Cardiac muscle cell (in vitro differentiated cells and primary cell): ENCODE measurements at places on chromosomes 1 and 21. TPM values are rescaled to one million over a fixed set of nuclear protein-coding genes. Genes with fewer than 3 reads are reported as not detected.

Gene OR2T35
- total RNA-seq: not detected in 2 replicates

Gene NUP133
- total RNA-seq: 60.2 and 67.4 TPM in 2 replicates

Gene LRRC8B
- 5.8 and 6.0 TPM in 2 replicates for total RNA-seq

Gene WNT2B
- total RNA-seq: 0.74 and 1.2 TPM in 2 replicates

Gene BSND
- not detected in 2 replicates for total RNA-seq

Gene HFM1
- total RNA-seq: 6.3 and 8.3 TPM in 2 replicates

Gene FAM110D
- 4.7 and 6.8 TPM in 2 replicates for total RNA-seq

Gene DNASE2B
- total RNA-seq: not detected in 2 replicates

Gene YOD1
- 6.8 and 8.8 TPM in 2 replicates for total RNA-seq

GRCh38 chr1:67732750-67733151, 47.8 kb downstream of the GADD45A start:
- peak; percentile 81 for DNase-seq

GRCh38 chr1:117600966-117601365, 4.9 kb upstream of the TENT5C start:
- DNase-seq: peak; percentile 93

- DNase-seq: peak; percentile 64
Measured at GRCh38 chr1:47023268-47024140, at the start of gene CYP4X1. CYP4X1 (plus strand) TSS chr1:47023669; CDS start chr1:47023818, 149 bp downstream.

DNA sequence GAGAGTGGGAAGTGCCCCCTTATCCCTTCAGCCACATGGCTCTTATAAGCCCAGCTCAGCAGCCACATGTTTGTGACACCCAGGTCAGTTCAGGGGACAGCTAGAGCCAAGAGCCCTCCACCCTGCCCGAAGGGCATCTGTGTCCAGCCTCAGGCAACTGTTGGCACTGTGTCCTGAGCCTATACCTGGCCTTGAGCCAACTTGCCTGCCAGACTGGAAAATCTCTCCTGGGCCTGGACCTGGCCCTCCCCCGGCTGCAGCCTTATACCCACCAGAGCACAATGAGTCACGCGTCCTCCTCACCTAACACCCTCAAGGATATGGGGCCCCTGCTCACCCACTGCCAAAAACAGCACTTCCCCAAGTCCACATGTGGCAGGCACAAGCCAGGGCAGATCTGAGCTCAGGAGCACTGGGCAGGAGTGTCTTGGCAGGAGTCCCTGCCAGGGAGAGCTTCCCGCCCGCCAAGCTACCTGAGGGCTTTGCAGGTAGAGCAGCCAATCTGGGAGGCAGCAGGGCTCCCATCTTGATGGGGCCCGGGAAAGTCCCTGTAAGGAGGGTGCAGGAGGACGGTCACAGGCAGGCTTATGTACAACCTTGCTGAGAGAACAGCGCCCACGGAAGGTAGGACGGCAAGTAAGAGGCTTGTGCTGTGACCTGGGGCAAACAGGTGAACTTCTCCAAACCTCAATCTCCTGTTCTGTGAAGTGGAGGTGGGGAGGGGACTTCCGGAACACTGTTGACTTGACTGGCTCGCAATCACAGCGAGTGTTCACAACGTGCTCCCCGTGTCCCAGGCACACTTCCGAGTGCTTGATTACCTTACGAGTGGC, 19.8 kb upstream of the HSPG2 start:
- DNase-seq: peak; percentile 61

- DNase-seq: no peak
Measured at GRCh38 chr1:184708084-184708676, 46.5 kb downstream of the EDEM3 start.

DNA sequence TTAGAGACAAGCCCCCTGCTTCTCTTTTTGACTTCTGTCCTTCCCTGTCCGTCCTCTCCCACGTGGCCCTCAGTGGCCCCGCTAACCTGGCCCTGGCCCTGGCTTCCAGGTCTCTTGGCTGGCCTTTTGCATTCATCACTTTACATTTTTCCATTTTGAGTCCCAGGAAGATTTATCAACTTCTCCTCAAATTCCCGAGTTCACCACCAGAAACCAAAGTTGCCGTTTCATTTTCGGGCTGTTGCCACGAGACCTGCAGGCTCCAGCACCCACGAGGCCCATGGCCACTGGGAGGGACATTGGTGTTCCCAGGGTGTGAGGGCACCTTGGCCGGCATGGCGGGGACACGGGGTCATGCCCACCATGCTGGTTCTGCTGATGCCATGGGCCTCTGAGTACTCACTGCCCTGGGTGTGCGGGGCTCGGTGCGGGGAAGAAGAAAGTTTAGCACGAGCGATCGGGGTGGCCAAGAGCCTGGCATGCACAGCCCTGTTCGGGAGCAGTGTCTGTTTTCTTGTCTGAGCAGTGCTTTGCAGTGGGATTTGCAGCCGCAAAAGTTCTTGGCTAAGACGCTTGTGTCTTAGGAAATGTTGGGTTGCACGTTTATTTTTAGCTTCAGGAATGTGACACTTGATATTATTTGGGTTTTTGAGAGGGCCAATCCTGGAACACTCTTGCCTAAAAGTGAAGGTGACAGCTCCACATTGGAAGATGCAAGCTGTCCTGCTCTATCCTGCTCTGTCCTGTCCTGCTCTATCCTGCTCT, 40.4 kb upstream of the ADARB1 start:
- no peak for DNase-seq

- DNase-seq: no peak
Measured at GRCh38 chr1:237205400-237206064, 163.5 kb downstream of the RYR2 start.

DNA sequence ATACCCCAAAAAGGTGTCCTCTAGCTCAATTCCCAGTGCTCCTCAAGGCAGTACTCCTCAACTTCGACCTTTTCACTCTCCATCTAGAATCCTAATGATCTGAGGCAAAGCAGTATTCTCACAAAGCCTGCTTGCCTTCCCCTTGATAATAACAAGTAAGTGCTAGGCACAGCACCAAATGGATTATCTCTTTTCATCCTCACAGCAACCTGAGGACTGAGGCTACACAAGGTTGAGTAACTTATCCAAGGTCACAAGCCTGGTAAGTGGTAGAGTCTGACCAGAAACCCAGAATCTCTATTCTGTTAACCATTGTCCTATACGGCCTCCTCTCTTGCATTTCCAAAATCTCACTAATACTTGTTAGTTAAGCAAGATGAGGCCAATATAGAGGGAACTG, 5.1 kb downstream of the SYDE2 start:
- DNase-seq: peak; percentile 26

GRCh38 chr1:85316321-85316720, 39.9 kb upstream of the BCL10 start:
- no peak for DNase-seq

GRCh38 chr1:56098946-56099345, 480.4 kb downstream of the PLPP3 start:
- DNase-seq: no peak

- DNase-seq: no peak
Measured at GRCh38 chr1:15353839-15354579, 55.7 kb upstream of the EFHD2 start.

GRCh38 chr1:223712850-223713474, 623 bp downstream of the CAPN2 start:
- no peak for DNase-seq

GRCh38 chr21:15001857-15002606, 62.8 kb downstream of the NRIP1 start:
- DNase-seq: no peak

DNA sequence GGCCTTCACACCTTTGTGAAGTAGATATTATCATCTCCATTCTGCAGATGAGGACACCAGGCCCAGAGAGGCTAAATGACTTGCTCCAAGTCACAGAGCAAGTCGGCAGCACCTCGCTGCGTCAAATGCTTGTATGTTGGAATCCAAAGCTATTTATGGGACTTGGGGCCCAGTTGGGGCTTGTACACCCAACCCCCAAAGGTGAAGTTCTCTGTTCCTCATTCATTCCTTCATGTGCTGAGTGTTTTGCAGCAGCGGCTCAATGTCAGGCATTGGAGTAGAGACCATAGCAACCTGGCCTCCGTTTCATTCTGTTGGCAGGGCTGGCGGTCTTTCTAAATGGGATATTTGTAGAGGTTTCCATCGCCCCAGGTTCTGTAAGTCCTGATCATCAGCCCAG, 113.4 kb upstream of the SLC25A33 start:
- DNase-seq: no peak

GRCh38 chr1:221701570-221702186, 40.2 kb downstream of the DUSP10 start:
- no peak for DNase-seq

DNA sequence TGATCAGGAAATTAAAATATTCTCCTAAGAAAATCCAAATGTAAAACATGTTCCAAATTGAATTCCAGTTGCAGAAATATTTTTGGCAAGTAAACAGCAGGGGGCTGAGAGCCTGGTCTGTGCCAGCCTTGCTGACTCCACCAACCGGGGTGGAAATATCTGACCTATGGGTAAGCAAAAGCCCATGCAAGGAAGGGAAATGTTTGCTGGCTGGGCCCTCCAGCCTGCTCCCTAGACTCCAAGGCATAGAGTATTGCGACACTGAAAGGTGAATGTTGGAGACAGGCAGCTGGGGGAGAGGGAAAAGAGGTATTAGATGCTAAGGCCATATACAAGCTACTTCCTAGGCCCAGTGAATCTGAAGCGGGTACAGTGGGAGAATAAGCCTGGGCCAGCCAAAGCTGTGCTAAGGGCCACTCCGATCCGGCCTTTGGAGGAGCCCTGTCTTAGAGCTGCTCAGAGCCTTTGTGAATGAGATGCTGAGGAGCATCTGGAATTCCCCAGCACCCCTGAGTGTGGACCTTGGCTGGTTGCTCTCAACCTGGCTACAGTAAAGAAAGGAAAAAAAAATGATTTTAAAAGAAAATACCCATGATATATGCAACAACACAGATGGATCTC, 24.9 kb upstream of the ATP1B1 start:
- DNase-seq: no peak

GRCh38 chr21:37060296-37060695, 12.6 kb downstream of the PIGP start:
- peak; percentile 28 for DNase-seq

DNA sequence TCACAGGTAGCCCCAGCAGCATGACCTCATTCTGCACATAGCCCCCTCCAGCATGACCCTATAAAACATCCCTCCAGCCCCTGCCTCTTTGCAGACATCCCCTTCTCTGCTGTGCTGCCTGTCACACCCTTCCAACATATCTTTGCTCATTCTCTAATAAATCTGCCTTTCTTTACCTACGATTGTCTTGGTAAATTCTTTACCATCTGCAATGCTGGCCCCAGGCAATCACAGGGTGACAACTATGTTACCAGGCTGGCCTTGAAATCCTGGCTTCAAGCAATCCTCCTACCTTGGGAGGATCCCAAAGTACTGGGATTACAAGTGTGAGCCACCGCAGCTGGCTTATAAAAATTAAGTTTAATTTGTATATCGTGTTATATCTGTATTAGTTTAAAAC, 134.5 kb downstream of the VAV3 start:
- DNase-seq: no peak

- DNase-seq: no peak
Measured at GRCh38 chr1:3155056-3155925, 86.3 kb downstream of the PRDM16 start.

- no peak for DNase-seq
Measured at GRCh38 chr1:62588000-62588399, 9.3 kb upstream of the ANGPTL3 start.

DNA sequence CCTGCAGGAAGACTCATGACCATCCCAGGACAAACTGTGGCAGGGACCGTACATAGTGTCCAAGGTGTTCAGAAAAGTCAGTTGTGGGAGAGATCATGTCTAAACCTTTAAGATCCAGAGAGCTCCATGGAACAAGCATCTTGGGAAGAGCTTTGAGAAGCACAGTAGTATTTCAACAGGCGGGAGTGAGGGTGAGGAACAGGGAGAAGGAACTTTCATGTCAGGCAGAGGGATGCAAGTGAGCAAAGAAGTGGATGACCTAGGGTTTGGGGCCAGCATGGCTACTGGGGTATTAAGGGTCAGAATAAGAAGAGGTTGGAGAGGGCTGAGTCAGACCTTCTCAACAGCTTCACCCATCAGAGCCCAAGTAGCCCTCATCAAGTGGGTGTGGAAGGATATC, 147.9 kb upstream of the ETV3 start:
- no peak for DNase-seq

DNA sequence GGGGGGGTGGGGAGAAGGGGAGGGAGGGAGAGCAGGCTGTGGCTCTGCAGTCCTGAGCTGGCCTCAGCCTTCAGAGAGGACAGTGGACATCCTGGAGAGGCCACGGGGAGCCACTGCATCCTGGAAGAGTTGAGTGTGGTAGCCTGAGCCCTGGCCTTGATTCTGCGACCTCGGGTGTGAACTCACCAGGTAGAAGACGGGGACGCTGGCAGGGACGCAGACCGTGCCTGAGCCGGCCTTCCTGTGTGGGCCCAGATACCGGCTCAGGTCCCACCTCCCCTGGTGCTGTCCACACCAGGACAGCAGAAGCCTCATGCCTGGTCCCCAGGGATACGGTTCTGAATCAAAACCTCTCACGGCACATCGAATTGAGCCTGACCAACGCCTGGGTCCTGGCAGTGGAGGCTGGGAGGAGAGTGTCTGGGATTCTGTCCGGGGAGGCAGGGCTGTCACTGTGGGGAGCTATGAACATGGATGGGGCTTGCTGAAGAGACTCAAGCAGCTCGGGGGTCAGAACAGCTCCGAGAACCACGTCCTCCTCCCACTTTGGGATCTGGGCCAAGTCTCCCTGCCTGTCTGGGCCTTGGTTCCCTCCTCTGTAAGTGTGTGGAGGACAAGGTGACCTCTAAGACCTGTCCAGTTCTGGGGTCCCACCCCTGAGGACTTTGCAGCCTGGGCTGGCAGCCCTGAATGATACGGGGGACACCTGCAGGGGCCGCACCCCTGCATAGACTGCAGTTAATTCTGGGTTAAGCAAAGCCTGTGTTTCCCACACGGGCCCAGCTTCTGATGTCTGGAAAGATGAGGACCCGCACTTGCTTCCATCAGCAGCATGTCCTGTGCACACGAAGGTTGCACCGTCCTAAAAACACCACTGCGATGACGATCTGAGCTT, 30.4 kb downstream of the RRP1 start:
- no peak for DNase-seq

DNA sequence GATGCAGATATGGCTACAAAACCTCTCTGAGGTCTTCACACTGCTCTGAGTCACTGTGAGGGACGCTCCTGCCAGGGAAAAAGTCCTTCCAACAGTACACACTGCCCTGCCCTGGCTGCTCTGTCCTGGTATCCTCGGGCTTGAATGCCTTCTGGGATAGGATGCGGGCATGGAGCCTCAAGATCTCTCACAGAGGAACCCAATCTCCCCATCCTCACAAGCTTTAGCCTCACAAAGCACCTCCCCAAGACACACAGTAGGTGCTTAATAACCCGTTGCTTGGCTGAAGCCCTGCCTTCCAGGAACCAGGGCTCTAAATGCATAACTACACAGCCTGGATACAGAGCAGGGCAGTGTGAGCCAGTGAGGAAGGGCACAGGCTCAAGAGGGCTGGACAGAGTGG, 9.2 kb downstream of the RAP1GAP start:
- DNase-seq: no peak

- DNase-seq: no peak
Measured at GRCh38 chr1:34975771-34976170, 9.4 kb downstream of the TMEM35B start.

DNA sequence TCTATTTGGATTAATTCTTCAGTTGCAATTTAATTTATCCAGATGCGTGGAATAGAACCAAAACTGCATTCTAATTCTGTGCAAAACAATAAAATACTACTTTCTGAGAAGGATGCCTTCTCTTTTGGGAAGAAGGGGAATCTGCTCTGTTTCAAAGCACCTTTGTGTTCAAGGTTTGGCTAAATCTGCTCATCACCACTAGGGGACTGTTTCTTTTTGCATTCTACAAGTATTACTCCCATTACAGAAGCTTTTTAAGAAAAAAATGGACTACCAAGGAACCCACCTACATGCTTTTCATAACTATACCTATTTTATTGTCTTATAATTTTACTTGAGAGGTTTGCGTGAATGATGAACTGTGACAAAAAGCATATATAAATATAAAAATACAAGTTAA, 18.2 kb downstream of the MRPS6 start:
- DNase-seq: no peak

- no peak for DNase-seq
Measured at GRCh38 chr1:29708796-29709703, 472.7 kb downstream of the PTPRU start.
